ENCODE measurements at places on chromosomes 12 and 14.
A peak's percentile ranks its signal among the peaks of the same experiment; 100 is the strongest.

- DNase-seq: no peak
These were observed 12.0 kb upstream of the PSEN1 start for GRCh38 chr14:73124180-73124894.

DNA sequence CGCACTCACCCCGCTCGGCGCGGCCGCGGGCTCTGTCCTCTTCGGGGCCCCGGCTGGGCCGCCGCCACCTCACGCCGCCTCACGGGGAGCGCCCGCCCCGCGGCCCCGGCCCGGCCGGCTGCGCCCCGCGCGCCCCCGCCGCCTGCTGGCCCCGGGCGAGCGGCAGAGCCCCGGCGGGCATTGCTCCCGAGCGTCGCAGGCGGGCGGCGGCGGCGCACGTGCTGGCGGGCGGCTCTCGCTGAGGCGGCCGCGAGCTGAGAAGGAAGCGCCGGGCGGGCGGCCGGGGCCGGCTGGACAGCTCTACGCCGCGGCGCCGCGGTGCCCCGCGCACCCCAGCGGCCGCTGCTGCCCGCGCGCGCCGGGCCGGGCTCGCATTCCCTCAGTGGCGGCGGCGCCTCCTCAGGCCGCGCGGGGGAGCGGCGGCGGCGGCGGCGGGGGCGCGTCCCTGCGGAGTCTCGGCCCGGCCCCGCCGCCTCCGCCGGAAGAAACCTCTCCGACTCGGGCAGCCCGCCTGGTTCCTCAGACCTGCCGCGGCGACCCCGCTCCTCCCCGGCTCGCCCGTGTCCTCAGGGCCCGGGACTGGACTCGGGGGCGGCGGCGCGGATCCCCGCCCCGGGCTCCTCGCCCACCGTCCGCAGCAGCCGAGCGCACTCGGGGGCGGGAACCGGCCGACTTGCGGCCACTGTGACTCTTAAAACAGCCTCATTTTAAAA lies at the start of gene PITPNM2:
Gene PITPNM2, minus strand, starts transcription at position 347 of the 713 bp plus-strand sequence. CDS start 116,500 bp downstream, outside the sequence.
- peak; percentile 69 for DNase-seq

- no peak for DNase-seq
These were observed 35.9 kb downstream of the TESC start for GRCh38 chr12:117063162-117063911.

DNA sequence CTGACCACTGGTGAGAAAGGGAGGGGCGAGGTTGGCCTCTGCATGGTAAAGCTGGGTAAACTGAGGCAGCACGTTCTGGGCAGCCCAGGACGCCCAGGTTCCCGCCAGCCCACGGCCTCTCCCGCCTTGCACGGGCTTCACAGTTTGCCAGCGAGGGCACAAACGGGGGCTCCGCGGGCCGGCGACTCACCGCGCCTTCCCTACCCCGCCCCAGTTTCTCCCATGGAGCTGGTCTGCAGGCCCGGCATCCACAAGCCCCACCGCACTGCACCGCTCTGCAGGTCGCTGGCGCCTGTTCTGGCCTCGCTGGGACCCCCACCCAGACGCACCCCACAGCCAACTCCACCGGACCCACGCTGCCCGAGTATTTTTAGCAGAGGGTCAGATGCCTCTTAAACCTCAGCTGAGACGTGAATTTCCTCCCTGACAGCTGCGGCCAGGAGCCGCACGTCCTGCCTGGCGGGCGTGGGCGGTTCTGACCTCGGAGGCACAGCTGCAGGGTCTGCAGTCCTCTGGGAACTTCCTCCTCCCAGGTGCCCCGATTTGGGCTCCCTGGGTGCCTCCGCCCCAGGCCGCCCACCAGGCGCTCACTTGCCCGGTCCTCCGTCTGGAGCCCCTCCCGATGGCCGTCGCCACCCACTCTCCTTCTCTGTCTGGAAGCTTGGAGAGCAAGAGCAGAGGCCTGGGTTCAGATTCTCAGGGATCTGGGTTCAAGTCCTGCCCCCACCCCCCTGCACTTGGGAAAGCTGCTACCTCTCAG lies 29.5 kb upstream of the INF2 start:
- DNase-seq: no peak

All from stimulated activated CD4-positive, alpha-beta T cell treated with anti-CD3 and anti-CD28 coated beads, Interleukin-4, amount 100 ng/mL, for 1 hour (primary cell).